Smooth muscle cell of the umbilical artery (primary cell): ENCODE measurements at places on chromosomes 11 and 22. TPM values are rescaled to one million over a fixed set of nuclear protein-coding genes. Genes with fewer than 3 reads are reported as not detected.

Gene PHF21A
- 13.7 and 20.2 TPM in 2 replicates for total RNA-seq

Gene NXPE1
- total RNA-seq: not detected in 2 replicates

Gene PDGFD
- total RNA-seq: 0.83 and 3.0 TPM in 2 replicates

Gene SYT7
- total RNA-seq: 0.59 and 11.1 TPM in 2 replicates

Gene EP300
- total RNA-seq: 31.2 and 68.3 TPM in 2 replicates

Gene PNPLA3
- 5.3 and 7.5 TPM in 2 replicates for total RNA-seq

Gene CTSF
- total RNA-seq: 13.8 and 27.0 TPM in 2 replicates

Gene TBX1
- total RNA-seq: not detected in 2 replicates
